ENCODE measurements at places on chromosomes 6 and 20.

GRCh38 chr20:13852306-13852705, 67.5 kb downstream of the NDUFAF5 start:
- DNase-seq, result no peak

DNA sequence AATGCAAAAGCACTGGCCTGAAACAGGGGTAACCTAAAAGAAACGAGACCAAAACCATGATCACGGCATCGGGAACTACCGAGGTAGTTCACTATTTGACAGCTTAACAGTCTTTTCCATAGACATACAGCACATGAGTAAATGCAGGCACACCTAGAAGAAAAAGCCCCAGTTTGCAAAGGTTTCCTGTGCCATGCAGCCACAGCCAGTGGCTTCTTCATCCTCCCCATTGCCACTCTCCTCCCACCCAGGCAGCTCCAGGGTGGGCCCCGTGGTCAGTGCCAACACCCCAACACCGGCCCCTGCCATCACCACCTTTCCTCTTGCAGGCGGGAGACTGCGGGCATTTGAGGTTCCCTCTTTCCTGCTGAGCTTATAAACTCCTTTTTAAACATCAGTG, 115.4 kb downstream of the SLC23A2 start:
- DNase-seq, result no peak

DNA sequence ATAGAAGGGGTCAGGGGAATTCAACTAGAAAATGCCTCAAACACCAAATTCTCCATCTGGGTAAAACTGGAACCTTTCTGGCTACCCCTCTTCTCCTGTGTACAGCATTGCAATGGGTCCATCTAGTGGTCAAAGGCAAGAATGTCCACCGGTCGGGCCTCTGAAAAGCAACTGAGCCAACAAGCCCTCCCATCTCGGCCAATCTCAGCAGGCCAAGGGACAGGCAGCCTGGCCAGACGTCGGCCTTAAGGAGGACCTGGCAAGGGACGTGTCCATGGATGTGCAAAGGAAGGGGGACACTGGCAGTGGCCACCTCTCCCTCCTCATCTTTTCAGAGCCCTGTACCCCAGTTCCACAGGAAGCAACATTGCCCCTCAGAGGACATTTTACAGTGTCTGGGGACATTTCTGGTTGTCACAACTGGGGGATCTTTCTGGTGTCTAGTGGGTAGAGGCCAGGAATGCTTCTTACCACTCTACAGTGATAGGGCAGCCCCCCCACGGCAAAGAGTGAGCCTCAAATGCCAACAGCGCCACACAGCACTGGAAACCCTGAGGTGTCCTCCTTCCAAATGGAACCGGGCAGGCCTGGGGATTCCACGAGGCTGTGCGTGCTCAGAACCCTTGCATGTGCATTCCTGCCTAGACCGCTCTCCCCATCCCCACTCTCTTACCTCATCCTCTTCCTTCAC, 99.8 kb upstream of the FOXA2 start:
- no peak for DNase-seq

DNA sequence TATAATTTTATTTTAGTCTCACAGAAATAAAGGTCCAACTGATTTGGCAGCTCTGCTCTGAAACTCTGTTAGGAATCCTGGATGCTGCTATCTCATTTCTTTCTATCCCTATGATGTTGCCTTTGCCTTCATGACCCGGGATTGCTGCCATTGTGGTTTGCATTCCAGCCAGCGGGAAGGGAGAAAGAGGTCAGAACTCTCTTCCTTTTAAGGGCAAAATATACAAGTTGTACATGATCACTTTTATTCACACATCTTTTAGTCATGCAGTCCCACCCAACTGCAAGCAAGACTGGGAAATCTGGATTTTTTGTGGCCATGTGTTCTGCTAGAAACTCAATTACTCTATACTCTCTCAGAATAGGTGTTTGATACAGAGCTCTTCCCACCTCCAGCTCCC, 263.1 kb upstream of the ZFP64 start:
- no peak for DNase-seq

DNA sequence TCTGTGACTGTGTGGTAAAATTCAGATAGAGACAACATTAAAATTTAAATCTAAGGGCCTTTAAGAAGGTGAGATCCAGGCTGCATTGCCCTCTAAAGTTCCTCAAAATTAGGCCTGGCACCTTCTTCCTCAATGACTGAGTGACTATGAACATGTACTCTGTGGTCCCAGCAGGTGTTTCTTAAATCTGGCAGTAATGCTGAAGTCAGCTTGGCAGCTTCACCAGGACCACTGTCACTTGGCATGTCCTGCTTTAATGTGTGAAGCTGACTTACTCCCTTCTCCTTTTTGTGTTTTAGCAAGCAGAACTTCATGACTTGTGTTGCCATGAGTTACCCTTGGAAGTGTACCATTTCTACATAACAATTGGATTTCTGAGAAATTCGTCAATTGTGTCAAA, 141.7 kb downstream of the NKAIN2 start:
- DNase-seq, result no peak

- DNase-seq, result no peak
These were observed 683 bp upstream of the ARHGAP18 start for GRCh38 chr6:129710450-129711270.

- no peak for DNase-seq
These were observed 43.2 kb upstream of the BMP5 start for GRCh38 chr6:55918639-55919038.

GRCh38 chr20:41573955-41574354, 44.2 kb downstream of the CHD6 start:
- no peak for DNase-seq

DNA sequence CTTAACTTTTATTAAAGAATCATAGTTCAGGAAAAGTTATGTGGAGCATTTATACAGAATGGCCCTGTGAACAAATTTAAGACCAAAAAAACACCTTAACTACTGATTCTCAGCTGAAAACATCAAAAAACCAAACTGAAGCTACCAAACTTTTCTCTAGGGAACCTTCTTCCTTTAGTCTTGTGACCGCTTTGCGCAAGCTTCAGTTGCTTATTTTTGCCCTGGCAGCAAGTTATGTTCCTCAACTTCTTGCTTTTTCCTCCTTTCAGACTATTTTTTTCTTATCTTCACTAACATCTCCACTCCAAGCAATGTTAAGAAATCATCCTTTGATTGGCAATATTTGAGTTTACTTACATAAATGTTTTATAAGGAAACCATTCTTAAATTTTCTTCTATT, 100.1 kb downstream of the MYB start:
- no peak for DNase-seq

DNA sequence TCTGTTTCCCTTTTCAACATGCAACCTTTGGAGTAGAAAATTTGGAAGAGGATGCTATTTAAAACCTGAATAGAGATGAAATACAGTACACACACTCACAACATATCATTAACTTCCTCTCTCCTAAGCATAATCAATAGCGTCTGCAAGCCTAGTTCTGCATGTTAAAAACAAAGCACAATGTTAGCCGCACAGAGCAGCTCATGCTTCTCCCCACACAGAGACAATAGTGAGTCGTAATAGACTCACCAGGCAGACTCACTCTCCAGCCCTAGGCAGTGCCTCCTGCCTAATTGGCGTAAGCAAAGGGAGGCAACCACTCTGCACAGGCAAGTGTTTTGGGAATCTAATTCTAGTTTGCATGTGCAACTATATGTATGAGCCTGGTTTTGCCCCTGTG, 45.8 kb upstream of the ARID1B start:
- no peak for DNase-seq

DNA sequence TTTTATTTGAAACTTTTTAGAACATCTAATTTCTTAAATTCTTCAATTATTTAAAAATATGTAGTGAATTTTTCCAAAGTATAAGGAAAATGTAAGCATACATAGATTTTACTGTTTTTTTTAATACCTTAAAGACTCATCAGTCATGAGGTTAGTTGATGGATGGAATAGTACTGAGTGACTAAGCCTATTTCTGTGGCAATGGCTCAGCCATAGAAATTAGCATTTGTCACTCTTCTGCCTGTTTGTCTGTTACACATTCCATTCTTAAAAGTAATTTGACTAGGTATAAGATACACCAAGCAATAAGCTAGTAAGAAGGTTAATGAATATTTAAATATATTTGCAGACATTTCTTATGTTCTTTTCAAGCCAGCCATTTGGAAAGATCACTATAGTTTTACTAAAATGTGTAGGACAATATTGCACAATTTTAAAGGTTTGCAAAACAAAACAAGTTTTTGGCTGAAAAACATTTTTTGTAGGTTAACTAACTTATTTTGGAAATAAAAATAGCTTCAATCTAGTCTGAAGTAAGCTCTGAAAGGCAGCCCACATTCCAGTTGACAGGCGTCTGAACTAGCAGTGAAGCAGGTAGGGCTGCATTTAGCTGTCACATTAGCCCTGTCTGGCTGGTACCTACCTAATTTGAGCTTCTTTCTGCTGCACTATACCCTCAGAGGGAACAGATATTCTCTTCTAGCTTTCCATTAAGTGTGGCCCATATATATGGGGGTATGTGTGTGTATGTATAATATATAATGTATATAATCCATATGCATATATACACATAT, 385.7 kb downstream of the GRIK2 start:
- no peak for DNase-seq

DNA sequence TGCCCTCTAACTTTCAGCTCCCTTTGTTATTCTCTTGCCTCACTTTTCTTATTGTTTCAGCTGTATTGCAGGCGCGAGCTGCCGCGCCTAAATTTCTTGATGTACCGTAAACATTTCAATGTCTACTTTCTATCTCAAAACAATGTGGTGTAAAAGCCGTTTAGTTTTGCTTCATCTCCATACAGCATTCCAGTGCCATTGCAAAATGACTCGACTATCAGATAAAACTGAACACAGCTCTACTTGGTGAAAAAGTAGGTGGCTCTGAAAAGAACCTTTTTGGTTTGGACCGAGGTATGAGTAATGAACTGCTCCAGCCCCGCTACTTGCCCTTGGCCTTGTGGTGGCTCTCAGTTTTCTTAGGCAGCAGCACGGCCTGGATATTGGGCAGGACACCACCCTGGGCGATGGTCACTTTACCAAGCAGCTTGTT, 74.6 kb downstream of the OR2B2 start:
- DNase-seq, result no peak

DNA sequence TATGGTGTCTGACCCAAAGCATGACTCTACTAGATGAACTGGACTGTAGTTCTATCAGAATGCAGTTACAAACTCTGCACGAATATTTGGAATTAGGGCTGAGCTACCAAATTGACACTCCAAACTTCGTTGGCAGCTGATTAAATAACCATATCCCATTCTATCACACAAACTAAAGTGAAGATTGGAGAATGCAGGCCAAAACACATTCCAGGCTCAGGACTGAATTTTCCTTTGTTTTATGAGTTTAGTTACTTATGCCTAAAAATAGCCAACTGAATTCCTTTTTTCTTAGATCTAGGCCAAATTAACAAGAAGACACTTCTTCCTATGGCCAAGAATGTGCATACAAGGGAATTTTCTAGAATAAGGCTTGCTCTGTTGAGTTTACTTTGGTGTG, 9.7 kb upstream of the KIAA0408 start:
- DNase-seq, result no peak

- no peak for DNase-seq
These were observed 14.2 kb upstream of the PPP1R16B start for GRCh38 chr20:38791291-38791690.

DNA sequence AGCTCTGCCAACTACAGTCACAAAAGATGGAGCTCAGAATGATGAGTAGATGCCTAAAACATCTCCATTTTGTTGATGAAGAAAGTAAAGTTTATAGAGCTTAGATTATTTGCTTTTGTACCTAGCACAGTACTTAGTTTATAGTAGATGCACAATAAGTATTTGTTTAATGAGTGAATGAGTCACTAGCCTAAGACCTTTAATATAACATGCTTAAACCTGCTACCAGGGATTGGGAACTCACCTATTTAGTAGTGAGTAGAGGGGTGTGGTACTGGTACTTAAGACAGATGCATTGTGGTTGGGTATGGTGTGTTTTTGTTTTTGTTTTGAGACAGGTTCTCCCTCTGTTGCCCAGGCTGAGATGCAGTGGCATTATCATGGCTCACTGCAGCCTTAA, 35.8 kb downstream of the TRIM38 start:
- DNase-seq, result no peak

- DNase-seq, result no peak
These were observed 338.2 kb upstream of the ZFP64 start for GRCh38 chr20:52529826-52530225.

DNA sequence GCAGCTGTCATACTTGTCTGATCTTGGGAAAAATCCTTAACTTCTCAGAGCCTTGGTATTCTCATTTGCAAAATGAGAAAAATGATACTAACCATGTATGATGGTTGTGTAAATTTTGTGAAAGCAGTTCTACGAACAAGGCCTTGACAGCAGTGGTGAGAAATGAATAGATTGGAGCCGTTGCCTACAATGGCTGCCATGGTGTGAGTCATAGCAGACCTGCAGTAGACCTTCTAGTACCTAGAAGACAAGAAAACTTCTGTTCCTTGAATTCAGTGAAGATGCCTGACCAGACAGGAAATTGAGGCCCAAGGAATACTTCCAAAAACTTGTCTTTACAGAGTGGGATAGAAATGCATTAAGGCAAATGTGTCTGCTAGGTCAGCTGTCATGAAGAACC, 338.9 kb downstream of the QKI start:
- no peak for DNase-seq

DNA sequence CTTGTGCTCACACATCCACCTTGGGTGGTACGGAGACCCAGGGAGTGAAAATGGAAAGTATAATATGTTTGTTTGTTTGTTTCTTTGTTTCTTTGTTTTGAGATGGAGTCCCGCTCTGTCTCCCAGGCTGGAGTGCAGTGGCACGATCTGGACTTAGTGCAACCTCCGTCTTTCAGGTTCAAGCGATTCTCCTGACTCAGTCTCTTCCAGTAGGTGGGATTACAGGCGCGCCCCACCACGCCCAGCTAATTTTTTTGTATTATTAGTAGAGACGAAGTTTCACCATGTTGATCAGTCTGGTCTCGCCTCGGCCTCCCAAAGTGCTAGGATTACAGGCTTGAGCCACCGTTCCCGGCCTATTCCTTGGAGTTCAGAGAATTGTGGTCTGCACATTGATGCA, 115.4 kb downstream of the TRIM27 start:
- DNase-seq, result no peak

- no peak for DNase-seq
These were observed 732.3 kb upstream of the CHD6 start for GRCh38 chr20:42350521-42350920.

DNA sequence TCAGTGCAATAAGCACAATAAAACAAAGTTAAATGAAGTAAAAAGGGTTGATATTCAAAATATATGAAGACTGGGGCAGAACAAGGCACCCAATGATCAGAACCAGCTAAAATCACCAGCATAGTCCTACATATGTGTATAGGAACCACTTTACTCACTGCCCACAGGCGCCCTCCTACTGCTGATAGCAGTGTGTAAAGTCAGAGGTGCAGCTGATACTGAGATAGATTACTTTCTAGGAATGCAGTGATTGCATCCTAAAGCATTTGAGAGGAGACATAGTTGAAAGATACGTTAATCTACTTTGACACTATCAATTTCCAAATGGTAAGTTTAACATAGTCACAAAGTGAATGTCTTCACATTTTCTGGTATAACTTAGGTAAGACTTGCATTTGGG, 161.1 kb upstream of the MCHR2 start:
- no peak for DNase-seq

GRCh38 chr6:163243692-163244589, 170.6 kb upstream of the QKI start:
- no peak for DNase-seq

- DNase-seq, result no peak
These were observed at the start of gene HMGCLL1 for GRCh38 chr6:55578537-55579363. TSS of gene HMGCLL1 (minus strand) at chr6:55579192. CDS start at chr6:55579055, 137 bp downstream.
